NCI-H69 (cell line): ENCODE measurements at places on chromosomes 11 and 22.

- DNase-seq = peak; percentile 41
Observed at GRCh38 chr11:44219830-44220796, 89.8 kb downstream of the ALX4 start.

- peak; percentile 50 for DNase-seq
Observed at GRCh38 chr11:18723991-18724390, 2.0 kb downstream of the IGSF22 start.

- DNase-seq = peak; percentile 66
Observed at GRCh38 chr11:64767344-64768299, 7.8 kb upstream of the PYGM start.

- DNase-seq = no peak
Observed at GRCh38 chr11:125271483-125272091, 107.0 kb downstream of the PKNOX2 start.

GRCh38 chr11:61914471-61915171 lies 2.7 kb downstream of the RAB3IL1 start:
- no peak for DNase-seq

DNA sequence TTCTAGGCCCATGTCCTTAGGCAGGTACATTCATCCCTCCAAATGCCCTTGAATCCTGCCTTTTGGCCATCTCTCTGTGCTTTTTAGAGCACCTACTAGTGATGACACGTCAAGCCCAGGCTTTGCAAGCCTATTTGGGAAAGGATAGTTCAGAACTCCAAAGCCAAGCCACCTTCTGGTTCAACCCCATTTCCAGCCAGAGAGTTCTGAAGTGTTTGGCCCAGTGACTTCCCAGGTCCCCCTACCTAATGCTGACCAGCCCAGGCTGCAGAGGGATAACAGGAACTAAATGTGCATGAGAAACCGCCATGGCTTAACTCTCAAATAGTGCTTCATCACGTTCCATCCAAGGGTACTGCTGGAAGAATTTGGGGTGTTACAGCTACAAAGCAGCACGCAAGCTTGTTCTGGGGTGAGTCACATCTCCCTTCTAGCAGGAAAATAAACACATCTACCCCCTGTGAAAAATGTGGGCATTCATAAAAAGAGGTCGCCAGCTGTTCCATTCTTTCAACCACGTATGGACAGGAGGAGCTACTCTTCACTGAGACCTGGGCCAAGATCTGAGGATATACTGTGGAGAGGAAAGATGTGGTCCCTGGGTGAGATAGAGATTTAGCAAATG lies 2.0 kb upstream of the FXYD6 start:
- DNase-seq = peak; percentile 38

- DNase-seq = no peak
Observed at GRCh38 chr11:134762248-134763029, 350.4 kb upstream of the B3GAT1 start.

DNA sequence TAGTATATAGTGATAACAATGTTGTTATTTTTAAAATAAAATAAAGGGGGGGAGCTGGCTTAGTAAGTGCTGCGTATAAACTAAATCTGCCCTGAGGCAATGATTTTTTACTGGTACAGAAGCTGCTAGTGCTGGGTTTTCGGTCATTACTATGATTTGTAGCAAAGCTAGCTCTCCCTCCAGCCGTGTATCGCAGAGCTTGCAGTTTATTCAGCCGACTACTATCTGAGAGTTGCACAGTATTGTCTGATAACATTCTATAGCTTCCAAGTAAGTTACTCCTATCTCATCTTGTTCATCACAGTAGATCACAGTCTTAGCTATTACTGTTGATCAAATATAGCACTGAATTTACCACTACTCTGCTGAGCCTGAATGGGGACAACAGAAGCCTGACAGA lies 805.5 kb upstream of the ARHGAP42 start:
- no peak for DNase-seq
